ENCODE measurements at places on chromosomes 11 and 22.

GRCh38 chr11:67276781-67277230 is 10.5 kb downstream of the GRK2 start:
- DNase-seq: no peak

DNA sequence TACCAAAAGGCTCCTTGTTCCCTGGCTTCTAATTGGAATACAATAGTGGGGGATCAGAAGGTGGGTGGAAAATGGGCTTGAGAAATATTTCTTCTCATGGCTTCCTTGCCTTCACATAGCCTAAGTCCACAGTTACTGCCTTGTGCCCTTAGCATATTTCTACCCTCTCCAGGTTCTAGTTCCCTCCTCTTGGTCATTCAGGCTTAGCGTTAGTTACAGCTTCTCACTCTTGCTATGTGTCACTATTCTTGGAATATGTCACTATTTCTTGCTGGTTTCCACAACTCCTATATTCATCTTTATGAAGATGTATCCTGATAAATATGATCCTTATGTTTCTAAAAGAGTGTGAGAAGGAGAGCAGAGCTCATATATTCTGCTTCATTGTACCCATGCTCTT is 2.5 kb downstream of the OR2D2 start:
- DNase-seq: no peak

DNA sequence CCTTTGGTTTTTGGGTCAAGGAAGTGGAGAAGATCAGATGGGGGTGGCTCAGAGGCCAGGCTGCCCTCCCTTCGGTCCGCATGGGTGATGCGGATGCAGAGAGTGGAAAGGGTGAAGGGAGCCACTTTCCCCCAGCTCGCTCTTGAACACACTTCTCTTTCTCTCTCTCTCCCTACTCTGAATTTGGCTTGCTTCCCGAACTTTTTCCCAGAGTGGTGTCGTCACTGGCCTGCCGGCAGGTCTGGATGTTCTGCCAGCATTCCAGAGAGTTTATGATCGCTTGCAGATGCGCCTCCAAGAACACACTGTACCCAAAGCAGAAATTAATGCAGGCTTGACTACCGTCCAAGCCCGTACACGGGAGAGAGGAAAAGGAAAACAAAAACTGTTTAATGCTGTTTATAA is 103.2 kb downstream of the ZBTB16 start:
- DNase-seq: no peak

DNA sequence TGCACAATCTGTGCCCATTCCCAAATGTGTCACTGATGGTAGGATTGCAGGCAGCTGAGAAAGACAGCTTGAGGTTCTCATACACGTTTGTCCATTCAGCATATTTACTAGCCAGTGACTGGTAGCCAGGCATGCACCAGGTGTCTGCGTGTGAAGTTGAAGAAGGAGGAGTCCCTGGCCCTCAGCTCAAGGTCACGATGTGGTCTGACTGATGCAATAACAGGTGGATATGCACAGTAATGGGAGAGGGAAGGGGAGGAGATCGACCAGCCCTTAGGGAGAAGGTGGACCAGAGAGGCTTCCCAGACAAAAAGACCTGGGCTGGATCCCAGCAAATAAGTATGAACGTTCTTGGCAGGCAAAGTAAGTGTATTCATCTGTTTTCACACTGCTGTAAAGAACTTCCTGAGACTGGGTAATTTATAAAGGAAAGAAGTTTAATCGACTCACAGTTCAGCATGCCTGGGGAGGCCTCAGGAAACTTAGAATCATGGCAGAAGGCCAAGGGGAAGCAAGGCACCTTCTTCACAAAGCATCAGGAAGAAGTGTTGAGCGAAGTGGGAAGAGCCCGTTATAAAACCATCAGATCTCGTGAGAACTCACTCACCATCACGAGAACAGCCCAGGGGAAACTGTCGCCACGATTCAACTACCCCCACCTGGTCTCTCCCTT is 96.0 kb downstream of the MN1 start:
- no peak for DNase-seq

GRCh38 chr22:39847477-39847876 is 46.1 kb downstream of the ENTHD1 start:
- DNase-seq: no peak

- no peak for DNase-seq
Observed at GRCh38 chr11:110797453-110797852, 85.2 kb upstream of the ARHGAP20 start.

DNA sequence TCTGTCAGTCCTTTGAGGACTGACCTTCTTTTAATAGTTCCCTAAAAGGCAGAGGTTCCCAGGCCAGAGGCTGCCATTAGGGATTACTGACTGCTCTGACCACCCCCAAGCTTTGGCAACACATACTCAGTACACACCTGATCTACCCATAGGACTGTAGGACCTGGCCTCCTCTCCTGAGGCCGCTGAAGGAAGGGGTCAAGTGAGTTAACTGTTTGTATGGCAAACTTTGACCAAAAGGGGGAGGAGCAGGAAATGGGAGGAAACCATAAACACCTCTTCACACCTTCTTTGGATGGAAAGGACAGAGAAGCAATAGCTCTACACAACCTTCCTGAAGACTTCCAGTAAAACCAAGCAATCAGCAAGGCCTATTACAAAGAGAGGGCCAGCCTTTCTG is 104.0 kb downstream of the APOL5 start:
- DNase-seq: no peak

GRCh38 chr11:83336993-83337392 is 50.8 kb upstream of the CCDC90B start:
- no peak for DNase-seq

- DNase-seq: no peak
Observed at GRCh38 chr11:65712633-65713076, 603 bp downstream of the KAT5 start.

DNA sequence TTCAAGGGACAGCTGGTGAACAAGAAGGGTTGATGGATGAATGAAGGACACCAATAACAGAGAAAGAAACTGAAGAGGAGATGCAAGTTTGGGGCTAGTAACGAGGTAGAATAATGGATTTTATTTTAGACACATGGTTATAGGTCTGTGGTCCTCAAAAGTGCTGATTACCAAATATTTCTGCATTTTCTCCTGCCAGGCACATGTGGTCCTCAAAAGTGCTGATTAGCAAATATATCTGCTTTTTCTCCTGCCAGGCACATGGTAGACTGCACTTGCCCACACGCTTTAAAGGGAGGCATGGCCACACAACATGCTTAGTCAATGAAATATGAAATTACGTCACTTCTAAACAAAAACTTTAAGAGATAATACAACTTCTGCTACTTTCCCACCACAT is 373.1 kb upstream of the SYN3 start:
- no peak for DNase-seq

- no peak for DNase-seq
Observed at GRCh38 chr11:120384476-120384875, 48.3 kb downstream of the ARHGEF12 start.

DNA sequence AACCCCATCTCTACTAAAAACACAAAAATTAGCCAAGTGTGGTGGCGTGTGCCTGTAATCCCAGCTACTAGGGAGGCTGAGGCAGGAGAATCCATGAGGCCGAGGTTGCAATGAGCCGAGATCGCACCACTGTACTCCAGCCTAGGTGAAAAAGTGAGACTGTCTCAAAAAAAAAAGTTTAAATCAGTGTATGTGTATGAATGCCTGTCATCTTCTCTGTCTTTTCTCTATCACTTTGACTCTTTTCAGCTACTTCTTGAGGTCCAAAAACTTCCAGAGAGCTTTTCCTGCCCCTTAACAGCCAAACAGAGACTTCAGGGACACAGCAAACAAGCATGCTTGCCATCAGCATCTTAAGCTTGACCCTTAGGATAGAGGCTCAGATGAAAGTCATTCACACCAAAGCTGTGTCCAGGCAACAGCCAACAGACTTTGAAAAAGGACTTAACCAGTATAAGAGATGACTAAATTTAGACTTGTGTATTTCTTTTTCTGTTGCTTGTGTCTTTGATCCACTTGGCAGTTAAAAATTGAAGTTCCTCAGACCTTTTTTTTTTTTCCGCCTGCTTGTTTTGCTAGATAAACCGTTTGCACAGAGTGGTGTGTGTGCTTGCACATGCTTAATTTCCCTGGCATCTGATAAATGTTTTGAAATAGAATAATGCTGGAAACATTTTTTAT is 151.9 kb downstream of the DBX1 start:
- DNase-seq: no peak

DNA sequence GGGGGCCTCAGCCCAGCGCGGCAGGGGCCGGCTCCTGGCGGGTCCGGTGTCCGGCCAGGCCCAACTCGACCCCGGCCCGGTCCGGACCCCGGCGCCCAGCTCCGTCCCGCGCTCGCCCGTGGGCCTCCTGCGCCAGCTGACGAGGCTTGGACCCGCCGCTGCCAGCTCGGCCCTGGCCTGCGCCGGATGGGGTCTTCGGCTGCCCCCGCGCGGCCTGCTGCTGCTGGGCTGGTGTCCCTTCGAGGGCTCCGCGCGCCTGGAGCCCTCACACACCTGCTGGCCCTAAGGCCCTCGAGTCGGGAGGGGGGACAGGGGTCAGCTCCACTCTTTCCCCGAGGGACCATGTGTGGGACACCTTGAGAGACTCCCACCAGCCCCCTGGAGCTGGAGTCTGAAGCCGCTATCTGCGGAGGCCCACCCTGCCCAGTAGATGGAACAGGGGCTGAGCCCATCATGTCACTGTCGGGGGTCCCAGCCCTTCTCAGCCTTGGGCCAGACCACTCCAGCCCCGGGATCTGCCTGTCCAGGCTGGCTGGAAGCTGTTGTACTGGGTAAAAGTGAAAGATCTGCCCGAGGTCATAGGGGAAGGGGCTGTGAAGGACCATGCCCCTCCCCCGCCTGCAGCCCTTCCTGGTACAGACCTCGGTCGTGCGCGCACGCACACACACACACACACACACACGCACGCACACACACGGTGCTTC is 768 bp upstream of the CDKN1C start:
- no peak for DNase-seq

DNA sequence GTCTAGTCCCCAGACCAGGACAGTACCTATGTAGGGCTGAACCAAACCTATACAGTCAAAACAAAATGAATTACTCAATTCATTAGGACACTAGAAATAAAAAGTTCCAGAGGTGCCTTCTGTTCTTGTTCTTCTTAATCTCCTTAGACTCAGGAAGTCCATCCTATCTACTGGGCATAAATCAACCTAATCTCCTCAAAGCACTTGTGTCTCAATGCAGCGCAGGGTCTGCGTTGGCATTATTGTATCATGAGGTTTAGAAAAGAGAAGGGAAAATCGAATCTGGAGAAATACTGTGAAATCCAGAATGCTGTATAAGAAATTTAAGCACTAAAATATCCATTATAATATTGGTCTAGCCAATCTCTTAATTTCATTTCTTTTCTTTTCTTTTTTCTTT is 2.4 kb upstream of the OR10V1 start:
- no peak for DNase-seq

DNA sequence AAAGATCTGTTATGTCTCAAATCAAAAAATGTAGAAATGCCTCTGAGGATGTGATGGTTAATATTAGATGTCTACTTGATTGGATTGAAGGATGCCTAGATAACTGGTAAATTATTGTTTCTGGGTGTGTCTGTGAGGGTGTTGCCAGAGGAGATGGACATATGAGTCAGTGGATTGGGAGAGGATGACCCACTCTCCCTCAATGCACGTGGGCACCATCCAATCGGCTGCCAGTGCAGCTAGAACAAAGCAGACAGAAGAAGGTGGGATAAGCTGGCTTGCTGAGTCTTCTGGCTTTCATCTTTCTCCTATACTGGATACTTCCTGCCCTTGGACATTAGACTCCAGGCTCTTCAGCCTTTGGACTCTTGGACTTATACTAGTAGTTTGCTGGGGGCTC is 430.3 kb downstream of the SOX6 start:
- no peak for DNase-seq

- no peak for DNase-seq
Observed at GRCh38 chr11:128964463-128964930, 21.8 kb upstream of the TP53AIP1 start.

DNA sequence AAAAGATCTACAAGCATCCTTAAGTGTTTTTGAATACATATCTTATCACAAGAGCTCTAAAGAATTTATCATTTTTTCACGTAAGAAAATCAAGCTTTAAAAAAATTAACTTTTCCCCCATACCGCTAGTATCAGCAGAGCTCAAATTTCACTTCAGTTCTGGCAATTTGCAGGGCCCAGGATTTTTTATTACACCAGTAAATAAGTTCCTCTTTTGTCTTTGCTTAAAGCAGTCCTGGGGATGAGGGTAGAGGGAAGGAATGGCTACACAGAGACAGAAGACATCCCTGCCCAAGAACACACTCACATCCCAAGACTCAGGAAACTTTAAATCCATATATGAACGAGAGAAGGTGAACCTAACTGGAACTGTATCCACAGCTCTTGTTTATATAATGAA is 22.6 kb upstream of the SORL1 start:
- no peak for DNase-seq

- DNase-seq: no peak
Observed at GRCh38 chr11:17602105-17603001, 55.3 kb downstream of the OTOG start.

GRCh38 chr11:102940714-102941588 is 14.6 kb downstream of the MMP13 start:
- no peak for DNase-seq

GRCh38 chr11:83044958-83045712 is 26.6 kb downstream of the RAB30 start:
- DNase-seq: no peak

- peak; percentile 68 for DNase-seq
Observed at GRCh38 chr11:14891143-14892035, 642 bp downstream of the CYP2R1 start.

DNA sequence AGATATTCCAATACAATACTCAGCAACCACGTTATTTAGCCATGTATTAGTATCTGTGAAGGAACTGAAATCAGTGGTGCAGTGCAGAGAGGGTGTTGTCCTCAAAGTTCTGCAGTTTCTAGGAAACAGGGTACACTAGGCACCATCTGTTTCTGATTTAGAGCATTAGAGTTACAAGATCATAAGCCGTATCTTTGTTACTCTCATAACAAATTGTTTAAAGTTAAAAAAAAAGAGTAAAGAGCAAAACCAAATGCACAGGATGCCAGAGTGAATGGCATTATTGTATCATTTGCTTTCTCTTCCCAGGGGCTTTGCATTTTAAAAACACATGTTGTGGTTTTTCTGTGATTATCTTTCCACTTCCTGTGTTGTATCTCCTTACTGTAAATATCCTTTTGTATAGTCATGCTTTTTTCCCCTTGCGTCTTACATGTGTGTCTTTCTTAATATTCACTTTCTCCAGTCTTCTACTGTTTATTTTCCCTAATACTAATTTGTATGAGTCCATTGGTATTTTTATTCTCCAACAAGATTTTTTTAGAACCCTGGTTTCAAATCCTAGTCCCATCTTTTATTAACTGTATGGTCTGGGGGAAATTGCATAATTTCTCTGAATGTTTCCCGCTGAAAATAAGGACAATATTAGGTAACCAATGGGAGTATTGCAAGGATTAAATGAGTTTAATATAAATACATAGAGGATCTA is 15.2 kb upstream of the NUP160 start:
- no peak for DNase-seq

GRCh38 chr11:58968251-58968711 is 29.0 kb downstream of the GLYATL1 start:
- no peak for DNase-seq

DNA sequence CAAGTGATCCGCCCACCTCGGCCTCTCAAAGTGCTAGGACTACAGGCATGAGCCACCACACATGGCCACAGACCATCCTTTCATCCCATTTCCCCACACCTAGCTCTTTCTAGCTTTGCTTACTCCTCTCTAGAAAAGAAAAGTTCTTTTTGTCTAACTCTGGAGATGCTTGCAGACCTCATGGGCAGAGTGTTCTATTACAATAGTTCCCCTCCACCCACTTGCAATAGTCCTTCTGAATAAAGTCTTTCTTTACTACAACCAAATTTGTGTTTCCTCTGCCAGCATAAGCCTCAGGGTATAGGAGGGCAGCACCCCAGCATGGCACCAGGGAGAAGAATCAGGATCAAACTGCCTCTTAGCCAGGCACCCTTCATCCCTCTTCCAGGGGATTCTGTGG is 18.8 kb upstream of the RTL6 start:
- DNase-seq: no peak

All from stimulated activated CD4-positive, alpha-beta T cell treated with anti-CD3 and anti-CD28 coated beads, Interleukin-12 subunit alpha, Interleukin-12 subunit beta, amount 100 ng/mL, for 24 hours (primary cell).